SHP77 treated with DMSO at 0.1 percent for 48 hours (cell line): ENCODE measurements at places on chromosomes 6 and 20.

GRCh38 chr6:56798163-56798562, 155.5 kb upstream of the DST start:
- DNase-seq = no peak

- no peak for DNase-seq
Observed at GRCh38 chr20:24111858-24112257, 123.3 kb upstream of the GGTLC1 start.

DNA sequence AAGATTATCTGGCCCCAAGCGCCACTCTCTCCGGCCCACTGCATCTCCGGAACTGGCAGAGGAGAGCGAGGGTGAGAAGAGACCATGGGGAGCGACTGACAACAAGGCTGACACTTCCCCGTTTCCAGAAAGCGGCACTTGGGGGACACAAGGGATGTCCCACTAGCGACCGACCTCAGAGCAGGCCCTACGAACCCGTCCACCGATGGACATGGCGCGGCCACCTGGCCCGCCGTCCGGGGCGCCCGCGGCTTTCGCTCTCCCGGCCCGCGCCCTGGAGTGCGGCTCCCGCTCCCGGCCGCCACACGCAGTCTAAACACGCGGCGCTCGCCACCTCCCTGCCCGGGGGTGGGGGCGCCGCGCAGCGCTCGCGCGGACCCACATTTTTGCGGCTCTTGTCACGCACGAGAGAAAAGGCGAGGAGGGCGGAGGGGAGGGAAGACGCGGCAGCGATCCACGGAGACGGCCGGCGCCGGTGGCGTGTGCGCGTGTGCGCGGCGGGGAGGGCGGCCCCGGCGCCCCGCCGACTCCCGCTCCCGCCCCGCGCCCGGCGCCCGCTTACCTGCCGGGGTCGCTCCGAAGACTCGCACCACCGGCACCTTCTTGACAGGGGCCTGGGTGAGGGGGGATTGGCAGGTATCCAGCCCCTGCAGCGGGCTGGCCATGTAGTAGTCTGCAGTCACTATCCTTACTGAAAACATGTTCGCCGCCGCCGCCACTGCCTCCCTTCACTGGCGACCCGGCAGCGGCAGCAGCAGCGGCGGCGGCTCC, 645 bp downstream of the REV3L start:
- no peak for DNase-seq

DNA sequence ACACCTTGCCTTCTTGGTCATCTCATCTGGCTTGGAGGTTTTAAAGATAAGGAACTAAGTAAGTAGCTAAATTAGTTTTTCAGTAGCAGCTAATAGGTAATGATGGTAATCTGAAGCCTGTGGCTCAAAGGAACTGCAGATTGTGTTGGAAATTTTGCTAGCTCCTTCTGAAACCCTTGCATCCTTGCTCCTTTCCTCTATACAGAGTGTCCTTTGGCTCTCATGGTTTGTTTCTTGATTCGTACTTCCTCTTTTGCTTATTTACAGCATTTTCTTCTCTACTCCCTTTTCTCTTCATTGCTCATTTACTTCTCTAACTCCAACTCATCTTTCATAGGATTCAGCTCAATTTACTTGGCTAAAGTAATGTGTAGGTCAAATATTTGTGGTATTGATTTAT, 19.0 kb downstream of the LRRC1 start:
- DNase-seq = no peak

DNA sequence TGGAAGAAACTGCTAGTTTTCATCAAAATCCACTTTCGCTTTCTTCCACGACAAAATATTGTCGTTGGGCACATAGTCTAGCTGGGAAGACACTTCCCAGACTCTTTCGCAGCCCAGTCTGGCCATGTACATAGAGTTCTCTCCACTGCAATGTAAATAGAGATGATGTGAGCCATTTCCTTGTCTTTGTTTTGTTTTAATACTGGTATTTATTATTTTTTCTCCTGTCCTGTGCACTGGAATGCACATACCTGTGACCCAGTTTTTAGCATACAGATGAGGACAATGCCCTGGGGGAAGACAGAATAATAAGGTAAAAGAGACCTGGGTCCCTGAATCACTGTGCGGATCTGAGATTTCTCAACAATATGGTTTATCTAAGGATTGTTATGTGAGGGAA, 149.5 kb upstream of the BMP5 start:
- no peak for DNase-seq

GRCh38 chr20:3223994-3224680, 14.8 kb downstream of the ITPA start:
- no peak for DNase-seq

DNA sequence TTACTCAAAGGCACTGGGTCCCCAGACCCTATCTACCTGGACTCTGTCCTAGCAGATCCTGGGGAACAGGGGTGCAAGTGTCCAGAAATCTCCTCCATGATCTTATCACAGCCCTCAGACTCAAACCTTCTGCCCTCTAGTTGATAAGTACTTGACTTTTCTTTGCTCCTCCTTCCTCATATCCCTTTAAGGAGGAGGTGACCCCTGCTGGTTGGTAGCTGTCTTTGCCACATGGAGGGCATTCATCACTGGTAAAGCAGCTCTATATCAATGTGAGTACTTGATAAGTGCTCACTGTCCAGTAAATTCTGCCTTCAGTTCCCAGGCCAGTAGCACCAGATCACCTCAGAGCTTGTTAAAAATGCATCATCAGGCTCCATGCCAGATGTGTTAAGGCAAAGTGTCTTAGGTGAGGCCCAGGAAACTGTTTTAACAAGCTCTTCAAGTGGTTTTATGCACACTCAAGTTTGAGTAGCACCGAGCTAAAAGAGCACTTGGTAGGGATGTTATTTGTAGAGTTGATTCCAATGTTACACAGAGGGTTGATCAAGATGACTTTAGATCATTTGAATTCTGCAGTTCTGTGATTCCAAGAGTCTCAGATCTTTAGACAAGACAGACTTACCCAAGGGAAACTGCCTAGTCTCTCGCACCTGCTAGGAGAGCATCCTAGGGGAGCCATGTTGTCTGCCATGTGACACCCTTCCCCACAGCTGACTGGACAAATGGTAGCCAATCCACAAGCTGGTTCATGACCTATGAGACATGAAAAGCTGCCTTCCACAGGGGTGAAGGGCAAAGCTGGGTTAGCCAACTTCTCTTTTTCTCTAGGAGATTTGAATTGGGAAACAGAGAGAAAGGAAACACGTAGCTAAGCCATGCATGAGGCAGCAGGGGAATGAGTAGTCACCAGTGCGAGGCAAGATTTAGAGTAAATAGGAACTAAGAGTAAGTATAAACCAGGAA, 18.6 kb downstream of the TREML2 start:
- DNase-seq = peak; percentile 22

DNA sequence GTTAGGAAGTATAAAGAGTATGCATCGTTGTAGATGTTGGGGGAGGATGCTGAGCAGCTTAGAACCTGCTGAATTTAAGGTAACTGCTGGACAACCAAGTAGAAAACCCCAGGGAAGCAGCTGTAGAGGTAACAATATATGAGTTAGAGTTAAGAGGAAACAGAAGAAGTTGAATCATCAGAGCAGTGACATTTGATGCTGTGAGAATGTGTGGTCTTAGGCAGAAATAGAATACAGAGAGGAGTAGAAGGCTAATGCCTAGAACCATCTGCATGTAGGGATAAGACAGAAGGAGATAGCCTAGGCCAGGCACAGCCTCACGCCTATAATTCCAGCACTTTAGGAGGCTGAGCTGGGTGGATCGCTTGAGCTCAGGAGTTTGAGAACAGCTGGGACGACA, 22.6 kb upstream of the DYNLRB1 start:
- no peak for DNase-seq

- DNase-seq = no peak
Observed at GRCh38 chr6:160005861-160006540, 37.1 kb downstream of the IGF2R start.

DNA sequence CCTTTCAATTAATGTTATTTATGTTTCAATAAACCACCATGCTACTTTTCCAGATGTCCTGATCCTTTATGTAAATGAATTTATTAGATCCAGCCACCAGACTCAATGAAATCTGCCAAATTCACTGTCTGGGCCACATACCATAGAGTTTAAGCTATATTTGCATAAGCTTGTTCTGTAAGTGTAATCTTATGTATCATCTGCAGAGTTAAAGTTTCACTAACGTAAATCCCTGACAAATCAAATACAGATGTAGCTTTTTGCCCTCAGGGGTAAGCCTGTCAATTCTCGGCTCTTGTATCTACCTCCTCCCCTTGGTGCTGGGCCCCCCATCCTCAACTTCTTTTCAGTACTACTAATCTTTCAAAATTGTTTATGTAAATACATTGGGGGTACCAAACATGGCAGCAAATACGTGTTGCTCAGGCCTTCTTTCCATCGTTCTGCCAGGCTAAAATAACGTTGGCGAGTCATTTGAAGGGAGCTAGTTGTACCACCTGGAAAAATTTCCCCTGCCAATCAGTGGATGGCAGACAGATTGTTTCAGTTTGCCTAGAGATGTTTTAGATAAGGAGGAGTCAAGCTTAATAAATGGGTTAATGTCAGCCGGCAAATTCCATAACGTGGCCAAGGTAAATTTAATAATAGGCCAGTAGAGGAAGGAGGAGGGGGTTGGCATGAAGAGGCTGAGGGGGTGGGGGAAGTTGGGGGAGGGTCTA, 79.6 kb downstream of the RPS12 start:
- no peak for DNase-seq

- DNase-seq = no peak
Observed at GRCh38 chr20:58213121-58213520, 15.3 kb downstream of the ANKRD60 start.

DNA sequence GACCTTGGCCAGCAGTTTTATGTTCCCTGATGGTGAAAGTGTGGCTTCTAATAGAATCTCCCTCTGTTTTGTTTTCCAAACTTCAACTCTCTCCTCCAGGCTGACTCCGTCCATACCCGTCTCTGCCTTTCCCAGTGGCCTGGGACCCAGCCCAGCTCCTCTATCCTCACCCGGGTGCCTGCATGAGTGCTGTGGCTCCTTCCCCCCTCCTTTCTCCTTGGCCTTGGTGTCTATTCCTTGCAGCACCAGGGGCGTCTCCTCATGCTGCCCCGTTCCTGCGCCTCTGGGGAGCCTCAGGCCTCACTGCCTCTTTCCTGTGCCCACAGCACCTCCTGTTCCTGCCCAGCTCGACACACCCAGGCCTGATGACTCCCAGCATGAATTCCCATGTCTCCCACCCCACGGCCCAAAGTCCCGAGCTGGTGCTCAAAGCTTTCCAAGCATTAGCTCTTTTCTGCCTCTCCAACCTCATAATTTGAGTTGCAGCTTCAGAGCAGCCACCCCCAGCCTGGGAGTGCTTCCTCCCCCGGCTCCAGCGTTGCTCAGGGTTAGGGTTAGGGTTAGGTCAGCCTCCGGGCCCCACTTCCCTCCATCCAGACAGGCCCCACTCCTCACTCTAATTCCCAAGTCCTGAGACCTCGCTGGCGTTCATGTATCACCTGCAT, 56.3 kb upstream of the AFDN start:
- no peak for DNase-seq

GRCh38 chr6:68638230-68638900, 3.3 kb downstream of the ADGRB3 start:
- DNase-seq = no peak

- no peak for DNase-seq
Observed at GRCh38 chr6:137175868-137176245, 2.4 kb upstream of the IL22RA2 start.

- no peak for DNase-seq
Observed at GRCh38 chr6:166686317-166686716, 59.3 kb upstream of the RPS6KA2 start.

GRCh38 chr6:170225852-170226417, 64.9 kb downstream of the DLL1 start:
- DNase-seq = no peak

DNA sequence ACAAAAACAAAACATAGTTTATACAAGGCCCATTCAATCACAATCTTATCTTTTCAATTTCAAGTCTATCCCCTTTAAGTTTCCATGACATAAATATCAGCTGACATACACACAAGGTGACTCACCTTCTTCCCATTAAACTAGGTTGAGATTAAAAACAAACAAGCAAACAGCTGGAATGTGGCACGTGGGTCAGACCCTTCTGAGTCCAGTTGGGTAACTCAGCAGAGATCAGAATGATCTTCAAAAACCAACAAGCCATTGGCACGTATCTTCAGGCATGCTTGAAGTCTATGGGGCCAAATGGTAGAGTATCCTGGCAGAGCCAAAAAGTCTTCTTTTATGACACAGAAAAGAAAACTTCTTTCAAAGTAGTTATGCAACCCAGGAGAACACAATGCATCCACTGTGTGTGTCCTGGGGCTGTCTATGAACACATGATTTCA, 603.5 kb upstream of the CITED2 start:
- no peak for DNase-seq

- DNase-seq = no peak
Observed at GRCh38 chr6:45377043-45377553, 636 bp downstream of the SUPT3H start.

DNA sequence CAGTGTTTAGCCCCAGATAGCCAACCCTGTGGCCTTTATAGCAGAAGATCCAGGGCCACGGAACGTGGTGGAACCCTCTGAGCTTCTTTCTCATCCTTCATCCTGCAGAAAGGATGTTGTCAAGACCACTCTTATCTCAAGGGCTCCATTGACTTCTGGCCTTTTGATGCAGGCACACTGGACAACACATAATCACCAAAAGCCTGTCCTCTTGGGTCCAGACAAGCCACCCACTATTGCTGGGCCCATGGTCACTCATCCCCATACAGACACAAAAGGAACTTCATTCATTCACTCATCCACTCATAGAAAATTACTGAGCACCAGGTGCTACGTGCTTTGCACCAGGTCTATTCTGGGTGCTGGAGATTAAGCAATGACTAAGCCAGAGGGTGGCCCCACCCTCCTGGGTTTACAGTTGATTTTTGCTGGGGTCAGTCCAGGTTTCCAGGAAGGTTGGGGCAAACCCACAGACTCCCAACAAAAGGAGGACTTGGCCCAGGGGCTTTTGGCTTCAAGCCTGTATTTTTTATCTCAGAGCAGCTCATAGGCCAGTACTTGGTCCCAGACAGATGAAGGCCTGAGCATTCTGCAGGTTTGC, 2.4 kb downstream of the CST8 start:
- DNase-seq = no peak

DNA sequence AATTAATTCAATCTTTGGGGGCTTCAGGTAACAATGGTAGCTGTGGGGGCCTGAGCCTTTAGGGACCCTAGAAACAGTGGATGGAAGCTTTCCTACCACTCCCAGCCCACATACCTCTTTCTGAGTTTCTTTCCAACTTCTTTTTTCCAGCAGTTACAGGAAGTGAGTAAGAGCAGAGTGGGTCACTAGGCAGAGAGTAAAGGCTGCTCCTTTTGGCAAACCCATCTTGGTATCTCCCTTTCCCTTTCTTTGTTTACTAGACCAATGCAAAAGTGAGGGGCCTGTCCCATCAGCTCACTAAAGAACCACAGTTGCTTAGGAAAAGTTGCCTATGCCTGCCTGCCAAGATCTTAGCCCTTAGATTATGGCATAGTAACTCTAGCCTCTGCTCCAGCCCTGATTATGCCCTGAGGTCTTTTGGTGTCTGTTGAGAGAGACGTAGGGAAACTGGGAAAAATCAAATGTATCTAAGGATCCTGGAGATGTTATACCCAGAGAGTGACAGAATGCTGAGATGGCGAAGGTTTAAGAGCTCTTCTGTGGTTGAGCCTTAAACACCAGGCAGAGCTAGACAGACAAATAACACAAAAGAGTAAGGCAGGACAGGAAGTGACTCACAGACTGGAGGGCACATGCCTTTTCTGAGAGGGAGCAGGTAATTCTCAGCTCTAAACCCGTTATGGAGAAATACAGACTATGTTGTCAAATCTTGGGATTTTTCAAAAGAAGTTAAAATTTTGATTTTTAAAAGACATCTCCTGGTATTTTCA, 31.3 kb downstream of the TRMT6 start:
- no peak for DNase-seq

- DNase-seq = no peak
Observed at GRCh38 chr6:35718375-35718736, 18.5 kb upstream of the ARMC12 start.
